Kidney (tissue), 22 donors: ENCODE measurements at places on chromosomes 13 and 19. TPM values are rescaled to one million over a fixed set of nuclear protein-coding genes. Genes with fewer than 3 reads are reported as not detected.

Gene ADAMTS10
- polyA plus RNA-seq, result 8.9 TPM

Gene CASP14
- polyA plus RNA-seq, result not detected

Gene ZNF724
- not detected for polyA plus RNA-seq

Gene KLK3
- 1.6 TPM for polyA plus RNA-seq

Gene EPSTI1
- polyA plus RNA-seq, result 11.2 TPM

Gene SKA3
- polyA plus RNA-seq, result 0.47 TPM

Gene ZNF441
- 4.4 TPM for polyA plus RNA-seq

Gene SMIM44
- not detected for polyA plus RNA-seq

Gene OR7G2
- not detected for polyA plus RNA-seq

Gene ZNF541
- 0.86 TPM for polyA plus RNA-seq

Gene NLRP4
- not detected for polyA plus RNA-seq

Gene PINLYP
- polyA plus RNA-seq, result 41.8 TPM

Gene ERICH4
- 23.1 TPM for polyA plus RNA-seq

Gene NLRP5
- not detected for polyA plus RNA-seq

Gene GADD45GIP1
- 71.3 TPM for polyA plus RNA-seq

- DNase-seq, result no peak
These were observed 4.8 kb upstream of the C1QTNF9 start for GRCh38 chr13:24304620-24305019.

- DNase-seq, result no peak
These were observed 2.2 kb upstream of the AMH start for GRCh38 chr19:2246801-2247361.

DNA sequence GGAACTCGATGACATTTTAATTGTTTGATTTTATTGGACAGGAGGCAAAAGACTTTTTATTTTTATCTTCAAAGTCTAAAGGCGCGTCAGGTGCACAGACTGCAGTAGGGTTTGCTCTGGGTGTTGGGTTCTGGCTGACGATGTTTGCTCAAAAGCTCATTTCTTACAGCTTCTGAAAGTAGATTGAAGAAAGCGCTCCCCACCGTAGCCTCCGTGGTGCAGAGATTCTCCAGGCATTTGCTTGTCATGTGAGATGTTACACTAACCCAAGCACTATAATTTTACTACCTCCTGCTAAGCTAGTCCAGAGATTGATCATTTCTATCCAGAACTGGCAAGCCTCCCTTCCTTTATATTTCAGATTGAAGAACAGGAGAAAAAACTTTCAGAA, 14.5 kb upstream of the ATP11A start:
- no peak for DNase-seq

GRCh38 chr13:27826379-27827353, 34.4 kb downstream of the GSX1 start:
- DNase-seq, result peak; percentile 94

GRCh38 chr13:67147342-67148133, 82.6 kb downstream of the PCDH9 start:
- DNase-seq, result no peak

DNA sequence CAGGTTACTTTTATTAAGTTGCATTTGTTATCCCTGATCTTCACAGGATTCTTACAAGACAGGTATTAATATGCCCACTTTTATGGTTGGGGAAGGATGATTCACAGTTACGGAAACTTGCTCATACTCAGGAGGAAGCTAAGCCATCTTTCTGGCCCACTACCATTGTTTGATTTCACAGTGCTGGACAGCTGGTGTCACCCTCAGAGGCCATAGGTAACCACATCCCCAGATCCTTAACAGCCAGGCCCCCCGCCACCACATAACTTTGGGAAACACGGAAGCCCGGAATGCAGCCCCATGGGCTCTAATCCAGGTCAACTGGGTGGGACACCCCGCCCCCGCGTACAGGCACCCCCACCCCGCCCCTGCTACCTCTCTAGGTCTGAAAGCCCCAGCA, 119.7 kb downstream of the IRS2 start:
- no peak for DNase-seq

GRCh38 chr13:110428313-110428712, 121.2 kb downstream of the COL4A2 start:
- no peak for DNase-seq

- peak; percentile 99 for DNase-seq
These were observed 47.4 kb downstream of the ZFP14 start for GRCh38 chr19:36331353-36332228.

DNA sequence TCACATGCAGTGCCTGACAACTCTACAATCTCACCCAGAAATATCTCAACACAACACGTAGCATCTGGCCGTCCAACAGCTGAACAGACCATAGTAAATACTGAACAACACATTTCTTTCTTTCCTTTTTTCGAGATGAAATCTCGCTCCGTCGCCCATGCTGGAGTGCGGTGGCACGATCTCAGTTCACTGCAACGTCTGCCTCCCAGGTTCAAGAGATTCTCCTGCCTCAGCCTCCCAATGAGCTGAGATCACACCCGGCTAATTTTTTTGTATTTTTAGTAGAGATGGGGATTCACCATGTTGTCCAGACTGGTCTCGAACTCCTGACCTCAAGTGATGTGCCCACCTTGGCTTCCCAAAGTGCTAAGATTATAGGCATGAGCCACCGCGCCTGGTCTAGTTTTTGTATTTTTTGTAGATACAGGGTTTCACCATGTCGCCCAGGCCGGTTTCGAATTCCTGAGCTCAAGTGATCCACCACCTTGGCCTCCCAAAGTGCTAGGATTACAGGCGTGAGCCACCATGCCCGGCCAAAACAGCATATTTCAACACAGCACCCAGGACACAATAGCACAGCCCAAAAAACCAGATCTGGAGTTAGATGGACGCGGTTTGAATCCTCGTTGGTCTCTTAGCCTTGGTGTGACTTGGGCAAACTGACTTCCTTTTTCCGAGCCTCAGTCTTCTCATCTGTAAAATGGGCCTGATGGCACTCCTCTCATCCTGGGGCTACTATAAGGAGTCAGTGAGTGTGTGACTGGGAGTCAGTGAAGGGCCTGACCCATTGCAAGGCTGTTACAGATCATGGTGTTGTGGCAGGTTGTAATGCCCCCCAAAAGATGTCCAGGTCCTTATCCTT, 22.6 kb downstream of the CYP2A6 start:
- DNase-seq, result no peak

- no peak for DNase-seq
These were observed 106.4 kb downstream of the ATP8A2 start for GRCh38 chr13:25478186-25478585.

GRCh38 chr13:76715621-76716020, 170.6 kb downstream of the KCTD12 start:
- no peak for DNase-seq

GRCh38 chr19:18412610-18413239, 6.5 kb upstream of the SSBP4 start:
- peak; percentile 74 for DNase-seq

DNA sequence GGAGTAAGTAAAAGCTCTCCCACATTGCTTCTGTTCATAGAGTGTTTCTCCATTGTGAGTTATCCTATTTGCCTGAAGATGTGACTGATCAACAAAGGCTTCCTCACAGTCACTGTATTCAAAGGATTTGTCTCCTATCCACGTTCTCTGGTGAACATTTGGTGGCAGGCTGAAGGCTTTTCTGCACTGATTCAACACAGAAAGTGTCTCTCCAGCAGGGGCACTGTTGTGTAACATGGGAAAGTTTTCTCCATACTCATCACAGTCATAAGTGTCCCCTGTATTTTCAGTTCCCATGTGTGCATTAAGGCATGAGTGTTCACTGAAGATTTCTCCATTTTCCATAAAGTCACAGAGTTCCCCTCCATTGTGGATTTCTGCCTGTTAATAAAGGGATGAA, 17.6 kb downstream of the ZNF121 start:
- no peak for DNase-seq

DNA sequence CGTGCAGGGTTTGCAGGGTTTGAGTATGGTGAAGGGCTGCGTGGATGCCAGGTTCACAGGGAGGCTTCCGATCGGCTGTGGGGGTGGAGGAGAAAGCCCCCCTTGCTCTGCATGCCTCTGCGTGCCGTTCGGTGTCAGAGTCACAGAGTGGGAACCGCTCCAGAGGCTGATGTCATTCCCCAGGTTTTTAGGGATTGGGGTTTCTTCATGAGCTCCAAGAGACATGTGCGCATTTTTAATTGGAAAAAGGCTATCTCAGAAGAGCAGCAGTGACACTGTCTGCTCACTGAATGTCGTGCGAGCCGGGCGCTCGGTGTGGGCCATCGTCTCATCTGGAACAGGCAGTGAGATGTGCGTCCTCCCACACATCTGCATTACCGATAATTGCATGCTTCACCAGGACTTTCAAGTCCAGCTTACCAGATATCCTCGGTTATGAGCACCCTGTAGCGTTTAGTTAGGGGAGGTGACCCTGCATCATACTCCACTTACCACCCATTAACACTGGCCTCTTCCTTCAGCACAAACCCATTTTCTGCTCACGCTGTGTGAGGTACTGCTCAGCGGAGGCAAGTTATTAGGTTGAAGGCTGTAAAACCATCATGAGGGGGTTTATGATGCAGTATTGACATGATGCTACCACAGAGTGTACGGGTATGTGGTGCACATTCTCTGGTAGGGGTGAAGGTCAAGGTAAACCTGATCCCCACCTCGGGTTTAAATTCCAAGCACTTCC, 1.7 kb downstream of the MCF2L start:
- no peak for DNase-seq

DNA sequence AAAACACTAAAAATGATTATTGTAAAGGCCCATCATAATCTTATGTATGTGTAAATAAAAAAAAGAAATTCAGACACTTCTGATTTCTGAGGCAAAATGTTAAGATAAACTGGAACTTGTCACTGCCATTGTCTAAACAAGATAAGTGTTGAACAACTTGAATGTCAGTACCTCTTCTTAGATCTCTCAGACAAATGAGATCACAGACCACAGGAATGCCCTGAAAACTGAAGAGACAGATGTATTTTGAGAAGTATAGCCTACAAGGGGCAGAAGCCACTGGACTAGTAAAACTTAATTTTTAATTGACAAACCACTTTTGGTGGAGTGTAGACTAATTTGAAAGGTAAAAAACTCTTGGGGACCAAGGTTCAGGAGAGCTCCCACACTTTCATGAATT, 375.5 kb upstream of the SLITRK5 start:
- no peak for DNase-seq

DNA sequence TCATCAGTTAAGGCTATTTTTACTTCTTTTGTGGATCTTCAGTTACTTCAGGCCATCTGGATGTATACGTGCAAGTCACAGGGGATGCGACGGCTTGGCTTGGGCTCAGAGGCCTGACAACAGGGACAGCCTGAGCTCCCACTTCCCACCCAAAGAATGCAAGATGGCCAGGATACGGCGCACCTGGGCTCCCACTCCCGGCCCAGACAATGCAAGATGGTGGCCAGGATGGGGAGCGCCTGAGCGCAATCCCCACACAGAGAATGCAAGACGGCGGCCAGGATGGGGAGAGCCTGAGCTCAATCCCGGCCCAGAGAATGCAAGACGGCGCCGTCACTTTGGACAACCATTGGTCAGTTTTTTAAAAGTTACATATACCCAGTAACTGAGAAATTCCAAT, 25.3 kb upstream of the MIER2 start:
- no peak for DNase-seq

- DNase-seq, result no peak
These were observed 89.9 kb downstream of the COL4A2 start for GRCh38 chr13:110396913-110397381.

- DNase-seq, result peak; percentile 35
These were observed 27.9 kb upstream of the ONECUT3 start for GRCh38 chr19:1725100-1726064.

- no peak for DNase-seq
These were observed 4.2 kb upstream of the GIPR start for GRCh38 chr19:45663800-45664199.

GRCh38 chr19:14363183-14364097, 17.8 kb upstream of the ADGRE5 start:
- peak; percentile 96 for DNase-seq

DNA sequence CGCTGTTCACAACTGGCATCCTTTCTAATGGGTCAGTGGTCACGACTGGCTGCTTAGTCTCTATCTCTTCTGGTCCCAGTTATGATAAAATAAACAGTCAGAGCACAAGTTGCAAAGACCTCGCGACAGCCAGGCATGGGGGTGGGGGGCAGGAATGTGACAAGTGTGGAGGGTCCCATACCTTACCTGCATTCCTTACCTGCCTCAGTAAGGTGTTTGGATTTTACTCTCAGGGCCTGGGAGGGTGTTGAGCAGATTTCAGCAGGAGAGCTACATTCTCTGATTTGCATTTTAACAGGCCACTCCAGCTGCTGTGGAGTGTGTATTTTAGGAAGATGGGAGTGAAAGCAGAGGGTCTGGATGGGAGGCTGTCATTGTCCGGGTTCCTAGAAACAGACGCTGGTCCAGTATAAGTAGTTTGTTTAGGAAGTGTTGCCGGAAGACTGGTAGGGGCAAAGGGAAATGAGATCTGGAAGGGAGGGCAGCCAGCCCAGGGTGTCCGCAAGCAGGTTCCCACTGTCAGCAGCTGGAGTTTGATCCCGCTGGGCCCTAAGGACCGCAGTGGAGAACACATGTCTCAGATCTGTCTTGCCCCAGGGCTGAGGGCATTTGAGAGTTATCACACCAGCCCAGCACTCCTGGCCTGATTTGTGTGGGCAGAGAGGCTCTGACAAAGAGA, 920.0 kb downstream of the UQCRFS1 start:
- DNase-seq, result peak; percentile 50

GRCh38 chr19:43610493-43610892, 1.4 kb upstream of the SRRM5 start:
- DNase-seq, result no peak

- DNase-seq, result peak; percentile 78
These were observed 64.3 kb upstream of the SIAH3 start for GRCh38 chr13:45915686-45916439.

- no peak for DNase-seq
These were observed 85.8 kb downstream of the RAB20 start for GRCh38 chr13:110475550-110476219.

GRCh38 chr19:49142866-49143335, 12.3 kb downstream of the HRC start:
- peak; percentile 96 for DNase-seq

DNA sequence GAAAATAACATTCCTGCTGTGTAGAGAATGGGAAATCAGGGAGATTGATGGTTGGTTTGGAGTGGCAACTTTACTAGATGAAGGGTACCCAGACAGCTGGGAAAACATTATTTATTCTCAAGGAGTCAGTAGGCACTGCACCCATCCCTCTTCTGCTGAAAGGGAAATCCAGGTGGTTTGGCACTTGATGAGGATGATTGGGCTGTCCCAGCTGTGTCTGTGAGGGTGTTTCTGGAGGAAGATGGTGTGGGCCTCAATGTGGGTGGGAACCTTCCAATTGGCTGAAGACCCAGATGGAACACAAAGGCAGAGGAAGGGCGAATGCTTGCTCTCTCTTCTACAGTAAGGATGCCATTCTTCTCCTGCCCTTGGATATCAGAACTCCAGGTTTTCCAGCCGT, 10.4 kb upstream of the SACS start:
- DNase-seq, result no peak

GRCh38 chr13:42409551-42409950, 137.6 kb downstream of the AKAP11 start:
- DNase-seq, result no peak

- DNase-seq, result no peak
These were observed 10.5 kb upstream of the NBEA start for GRCh38 chr13:34931572-34931971.
